ENCODE measurements at places on chromosomes 16 and 17.

DNA sequence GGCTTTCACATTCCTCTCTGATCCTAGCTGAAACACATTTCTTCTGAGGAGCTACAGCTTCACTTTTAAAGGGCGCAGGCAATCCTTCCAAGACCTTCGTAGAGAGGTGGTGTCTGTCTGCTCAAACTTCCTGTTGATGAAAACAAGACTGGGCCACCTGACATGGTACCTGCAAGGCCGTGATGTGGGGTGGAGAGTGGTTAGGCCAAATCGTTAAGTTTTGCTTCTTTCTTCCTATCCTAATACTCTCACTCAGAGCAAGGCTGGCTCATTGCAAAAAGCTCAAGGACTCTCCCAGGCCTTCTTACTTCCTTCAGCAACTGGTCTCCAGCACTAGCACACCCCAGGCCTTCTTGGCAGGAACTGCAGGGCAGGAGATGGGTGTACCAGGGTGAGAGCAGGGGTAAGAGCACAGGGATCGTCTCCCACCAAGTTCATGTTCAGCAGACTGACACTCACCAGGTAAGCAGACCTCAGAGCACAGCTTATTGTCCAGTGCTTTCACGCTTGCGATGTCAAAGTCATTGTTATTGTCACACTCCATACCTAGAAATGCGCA, 10.9 kb upstream of the FOXJ1 start:
- DNase-seq = no peak

DNA sequence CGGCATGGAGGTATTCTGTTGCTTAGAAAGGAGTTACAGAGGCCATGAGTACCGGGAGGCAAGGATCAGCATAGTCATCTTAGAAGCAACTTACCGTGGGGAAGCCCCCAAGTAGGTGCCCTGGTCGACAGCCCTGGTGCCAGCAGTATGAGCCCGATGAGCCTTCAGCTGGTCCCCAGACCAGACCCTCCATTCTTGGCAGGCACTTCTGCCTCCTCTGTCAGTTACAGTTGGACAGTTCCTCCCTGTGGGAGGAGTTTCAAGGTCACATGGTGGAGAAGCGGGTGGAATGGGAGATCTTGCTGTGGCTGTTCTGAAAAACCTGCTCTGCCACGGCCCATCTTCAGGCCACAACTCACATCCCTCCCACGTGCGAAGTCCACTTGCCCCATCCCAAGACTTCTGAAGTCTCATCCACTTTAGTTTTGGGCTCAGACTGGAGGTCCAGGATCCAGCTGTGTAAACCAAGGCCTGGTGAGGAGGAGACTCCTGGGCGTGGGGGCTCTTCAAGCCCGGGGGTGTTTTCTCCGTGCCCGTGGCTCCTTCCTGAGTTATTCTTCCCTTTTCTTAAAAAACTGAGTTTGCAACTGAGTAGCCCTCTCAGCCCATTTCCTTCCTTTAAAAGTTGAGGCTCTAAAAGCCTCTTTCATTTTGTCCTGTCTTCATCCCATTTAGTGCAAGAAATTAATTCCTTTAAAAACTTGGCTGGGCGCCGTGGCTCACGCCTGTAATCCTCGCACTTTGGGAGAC, 133.5 kb downstream of the SEC14L1 start:
- DNase-seq = no peak

GRCh38 chr16:72819345-72819744, 228.6 kb downstream of the ZFHX3 start:
- no peak for DNase-seq

GRCh38 chr16:15457958-15458357, 23.6 kb downstream of the BMERB1 start:
- DNase-seq = no peak

GRCh38 chr17:2485543-2485942, 26.1 kb downstream of the METTL16 start:
- no peak for DNase-seq

- DNase-seq = no peak
These were observed 17.5 kb upstream of the DLX4 start for GRCh38 chr17:49951362-49952082.

- no peak for DNase-seq
These were observed 11.5 kb upstream of the RIPOR1 start for GRCh38 chr16:67517155-67517445.

GRCh38 chr17:44310609-44311376, 2.4 kb downstream of the RUNDC3A start:
- DNase-seq = no peak

DNA sequence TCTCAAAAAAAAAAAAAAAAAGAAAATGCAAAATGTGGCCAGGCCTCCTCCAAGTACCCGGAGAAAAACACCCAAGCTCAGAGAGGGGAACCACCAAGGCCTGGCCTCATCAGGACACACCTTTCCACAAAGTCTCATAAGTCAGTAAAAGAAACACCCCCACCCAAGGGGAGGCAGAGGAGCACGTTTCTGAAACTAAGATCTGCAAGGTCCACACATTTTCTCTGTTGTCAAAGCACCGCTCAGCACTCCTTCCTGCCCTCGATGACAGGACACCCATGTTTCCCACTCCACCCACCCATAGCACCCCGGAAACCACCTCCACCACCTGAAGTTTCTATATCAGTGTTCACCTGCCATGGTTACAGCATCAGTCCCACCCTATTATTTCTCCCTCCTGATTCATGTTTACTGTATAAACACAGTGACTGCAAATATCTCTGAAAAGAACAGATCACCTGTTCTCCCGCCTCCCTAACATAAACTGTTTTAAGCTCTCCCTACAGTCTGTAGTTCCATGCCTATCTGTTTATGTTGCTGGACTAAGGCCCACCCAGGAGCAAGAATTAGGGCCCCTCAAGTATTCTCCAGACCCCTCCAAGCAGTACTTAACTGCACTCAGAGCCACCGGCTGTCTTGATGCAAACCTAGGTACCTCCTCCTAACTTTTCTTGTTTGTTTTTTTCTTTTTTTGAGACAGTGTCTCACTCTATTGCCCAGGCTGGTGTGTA, 2.0 kb downstream of the CORO7 start:
- DNase-seq = peak; percentile 89

DNA sequence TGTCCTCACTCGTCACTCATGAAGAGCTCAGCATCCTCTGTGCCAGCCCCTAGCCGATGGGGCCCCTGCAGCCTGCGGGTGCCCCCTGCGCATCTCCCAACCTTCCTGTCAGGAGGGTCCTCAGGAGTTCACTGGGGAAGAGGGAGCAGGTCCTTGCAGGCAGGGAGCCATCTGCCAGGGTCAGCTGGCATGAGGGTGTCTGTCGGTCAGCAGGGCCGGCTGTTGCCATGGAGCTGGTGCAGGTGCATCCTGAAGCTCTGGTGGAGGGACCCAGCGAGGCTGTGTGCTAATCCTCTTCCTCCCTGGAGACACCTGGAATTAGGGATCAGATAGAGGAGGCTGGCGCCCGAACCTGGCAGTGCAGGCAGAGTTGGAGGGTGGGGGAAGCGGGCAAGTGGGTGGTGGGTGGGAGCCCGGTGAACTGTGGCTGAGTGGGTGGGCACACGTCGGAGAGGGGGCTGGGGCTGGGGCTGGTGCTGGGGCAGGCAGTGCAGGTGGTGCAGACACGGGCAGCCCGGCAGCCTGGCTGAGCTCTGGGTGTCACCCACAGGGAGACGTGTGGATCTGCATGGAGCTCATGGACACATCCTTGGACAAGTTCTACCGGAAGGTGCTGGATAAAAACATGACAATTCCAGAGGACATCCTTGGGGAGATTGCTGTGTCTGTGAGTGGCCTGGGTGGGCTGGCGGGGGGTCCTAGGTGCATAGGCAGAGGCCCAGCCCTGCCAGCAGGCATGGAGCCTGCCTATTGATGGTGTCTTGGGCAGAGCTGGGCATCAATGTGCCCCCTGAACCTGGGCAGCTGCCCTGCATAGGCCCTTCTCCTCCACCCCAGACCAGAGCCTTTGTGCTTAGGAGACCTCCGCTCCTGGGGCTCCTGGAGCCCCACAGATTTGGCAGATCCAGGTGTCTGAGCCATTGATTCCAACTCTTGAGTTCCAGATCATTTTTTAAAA, 17.4 kb downstream of the MAP2K3 start:
- no peak for DNase-seq

DNA sequence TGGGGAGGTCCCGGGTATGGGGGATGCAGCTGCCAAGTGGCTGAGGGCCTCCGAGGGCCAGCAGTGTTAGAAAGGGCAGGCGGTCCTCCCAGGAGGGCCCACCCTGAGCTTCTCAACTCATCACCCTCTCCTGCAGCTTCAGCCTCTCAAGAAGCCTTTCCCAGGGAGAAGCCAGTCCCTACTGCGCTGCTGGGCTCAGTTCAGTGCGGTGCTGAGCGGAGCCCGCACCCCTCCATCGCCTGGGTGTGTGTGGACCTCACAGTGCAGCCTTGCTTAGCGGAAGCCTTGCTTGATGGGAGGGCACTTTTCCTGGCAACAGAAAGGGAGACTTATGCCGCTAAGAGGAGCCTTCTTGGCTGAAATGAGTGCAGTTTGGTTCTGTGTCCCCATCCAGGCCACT, 3.5 kb upstream of the APRT start:
- no peak for DNase-seq

GRCh38 chr17:39270923-39271322, 45.2 kb upstream of the STAC2 start:
- DNase-seq = peak; percentile 20

DNA sequence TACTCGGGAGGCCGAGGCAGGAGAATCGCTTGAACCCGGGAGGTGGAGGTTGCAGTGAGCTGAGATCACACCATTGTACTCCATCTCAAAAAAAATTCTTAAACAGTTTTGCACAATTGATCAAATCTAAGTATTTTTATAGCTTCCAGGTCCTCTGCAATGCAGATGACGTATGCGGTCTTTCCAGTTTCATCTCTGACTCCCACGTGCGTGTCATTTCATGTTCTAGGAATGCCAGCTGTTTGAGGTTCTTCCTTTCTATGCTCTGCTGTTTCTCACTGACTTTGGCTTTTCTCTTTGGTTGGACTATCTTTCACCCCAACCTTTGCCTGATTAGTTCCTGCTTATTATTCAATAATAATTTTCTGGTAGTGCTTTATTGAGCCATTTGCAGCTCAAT, 16.2 kb downstream of the CHP2 start:
- no peak for DNase-seq

GRCh38 chr17:40791111-40791510, 8.6 kb downstream of the KRT28 start:
- DNase-seq = no peak

GRCh38 chr16:59892376-59892775, 1158.3 kb upstream of the GOT2 start:
- DNase-seq = no peak

GRCh38 chr17:77729587-77729986, 228.9 kb upstream of the TNRC6C start:
- DNase-seq = no peak

DNA sequence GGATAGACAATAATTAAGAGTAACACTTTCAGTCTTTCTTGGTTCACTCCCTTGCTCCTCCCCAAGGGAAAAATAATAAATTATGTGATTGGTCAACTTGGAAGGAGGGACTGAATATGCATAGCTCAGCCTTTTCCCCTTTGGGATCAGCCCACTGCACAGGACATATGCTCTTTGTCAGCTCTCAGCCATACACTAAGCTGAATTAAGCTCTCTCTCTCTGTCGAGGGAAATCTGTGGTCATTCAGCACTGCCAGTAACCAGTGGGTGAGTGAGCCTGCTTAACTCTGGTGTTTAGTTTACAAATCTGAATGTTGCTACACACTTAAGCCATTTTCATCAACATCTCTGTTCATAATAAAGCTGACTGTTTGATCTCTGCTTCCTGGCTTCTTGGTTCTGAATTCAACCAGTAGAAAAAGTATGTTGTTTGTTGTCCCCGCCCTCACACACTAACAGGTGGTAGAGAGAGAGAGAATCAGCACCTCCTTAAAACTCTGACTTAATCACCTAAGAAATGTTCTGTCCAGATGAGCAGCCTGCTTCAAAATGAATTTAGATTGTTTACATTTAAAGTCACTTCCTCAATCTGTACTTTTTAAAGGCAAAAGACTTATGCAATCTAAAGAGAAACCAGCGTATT, 102.3 kb upstream of the C17orf78 start:
- no peak for DNase-seq

DNA sequence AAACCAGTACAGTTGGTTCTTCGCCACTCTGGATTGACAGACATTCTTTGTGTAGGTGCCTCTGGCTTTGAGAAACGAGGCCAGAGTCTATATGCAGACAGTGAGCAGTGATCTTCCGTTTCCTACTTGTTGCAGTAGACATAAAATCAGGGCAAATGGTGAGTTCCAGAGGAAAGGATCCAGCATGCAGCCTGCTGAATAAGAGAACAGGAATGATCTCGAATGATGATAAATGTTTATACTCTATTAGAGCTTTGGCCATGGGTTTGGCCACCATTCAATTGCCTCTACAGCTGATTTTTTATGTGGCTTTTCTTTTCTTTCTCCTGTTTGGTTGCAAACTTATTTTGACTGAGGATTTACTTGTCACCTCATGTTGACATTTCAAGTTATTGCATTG, 286.7 kb downstream of the IRX3 start:
- DNase-seq = no peak

DNA sequence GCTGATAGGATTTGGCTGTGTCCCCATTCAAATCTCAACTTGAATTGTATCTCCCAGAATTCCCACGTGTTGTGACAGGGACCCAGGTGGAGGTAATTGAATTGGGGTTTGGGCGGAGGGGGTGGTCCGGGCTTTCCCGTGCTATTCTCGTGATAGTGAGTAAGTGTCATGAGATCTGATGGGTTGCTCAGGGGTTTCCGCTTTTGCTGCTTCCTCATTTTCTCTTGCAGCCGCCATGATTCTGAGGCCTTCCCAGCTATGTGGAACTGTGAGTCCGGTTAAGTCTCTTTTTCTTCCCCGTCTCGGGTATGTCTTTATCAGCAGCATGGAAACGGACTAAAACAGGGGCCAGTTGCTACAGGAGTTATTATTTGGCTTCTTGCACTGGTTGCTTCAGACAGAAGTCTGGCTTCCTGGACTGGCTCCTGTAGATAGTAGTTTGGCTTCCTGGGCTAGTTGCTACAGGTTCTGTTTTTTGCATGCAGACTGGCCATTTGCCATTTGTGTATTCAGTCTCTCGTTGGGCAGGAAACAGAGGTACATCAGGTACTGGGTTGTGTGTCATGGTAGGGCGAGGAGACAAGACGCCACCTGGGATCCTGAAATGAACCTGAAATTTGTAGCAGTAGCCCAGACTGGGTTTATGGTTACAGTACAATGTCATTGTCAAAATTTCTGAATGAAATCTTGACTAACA, 32.6 kb downstream of the CNTNAP4 start:
- no peak for DNase-seq
